ENCODE measurements at places on chromosomes 6 and 20.
A peak's percentile ranks its signal among the peaks of the same experiment; 100 is the strongest.

DNA sequence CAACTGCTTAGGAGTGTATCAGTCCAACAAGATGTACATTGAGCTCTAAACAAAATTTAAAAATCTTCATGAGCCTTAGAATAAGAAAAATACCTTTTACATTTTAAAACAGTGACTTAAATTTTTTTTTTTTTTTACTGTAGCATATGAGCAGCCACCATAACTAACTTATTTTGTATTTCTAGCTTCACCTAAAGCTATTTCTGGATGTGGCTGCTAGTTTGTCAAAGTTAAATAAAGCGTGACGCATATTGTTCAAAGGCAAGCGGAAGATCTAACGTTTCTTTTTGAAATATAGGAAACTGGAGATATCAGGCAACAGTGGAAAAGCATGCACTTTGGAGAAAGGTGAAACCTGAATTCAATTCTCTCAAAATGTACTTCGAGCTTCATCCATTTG is 3.3 kb upstream of the IL22RA2 start:
- no peak for DNase-seq

GRCh38 chr20:62392077-62392418 is 5.1 kb downstream of the RPS21 start:
- DNase-seq = no peak

- no peak for DNase-seq
These were observed 99.5 kb downstream of the POPDC3 start for GRCh38 chr6:105080279-105080678.

GRCh38 chr6:150412221-150412620 is 43.4 kb downstream of the IYD start:
- DNase-seq = no peak

GRCh38 chr6:135814043-135814442 is 37.5 kb upstream of the PDE7B start:
- DNase-seq = no peak

- DNase-seq = peak; percentile 85
These were observed 143.4 kb upstream of the PHACTR1 start for GRCh38 chr6:12572896-12573827.

DNA sequence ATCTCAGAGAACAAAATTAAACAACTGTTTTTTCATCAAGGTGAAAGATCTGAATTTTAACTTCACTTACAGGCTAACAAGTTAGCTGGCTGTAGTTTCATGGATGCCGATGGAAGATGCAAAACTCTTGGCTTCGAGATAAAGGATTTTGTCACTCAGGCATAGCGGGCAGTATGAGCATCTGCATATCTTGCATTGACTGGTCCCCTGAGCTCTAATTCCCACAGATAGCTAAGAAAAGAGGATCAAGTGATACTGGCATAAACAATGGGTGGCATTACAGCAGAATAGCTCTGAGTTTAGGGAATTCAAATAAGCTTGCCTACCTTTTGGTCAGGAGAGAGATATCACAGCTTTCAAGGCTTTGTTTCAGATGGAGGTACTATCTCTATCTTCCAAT is 1.8 kb upstream of the CLVS2 start:
- DNase-seq = no peak

DNA sequence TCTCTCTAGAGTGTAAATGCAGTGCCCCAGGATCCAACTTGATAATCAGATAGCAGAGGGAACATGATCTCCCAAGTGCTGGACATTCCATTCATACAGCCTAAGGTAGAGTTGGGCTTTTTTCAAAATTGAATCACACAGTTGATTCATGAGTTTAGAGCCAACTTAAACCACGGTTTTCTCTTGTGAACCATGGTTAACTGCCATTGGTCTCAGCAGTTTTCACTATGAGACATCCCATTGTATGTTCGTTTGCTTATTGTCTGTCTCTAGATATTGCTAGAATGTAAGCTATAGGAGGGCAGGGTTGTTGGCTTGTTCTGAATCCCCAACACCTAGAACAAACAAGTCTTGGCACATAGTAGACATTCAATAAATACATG is 37.2 kb upstream of the TAF8 start:
- DNase-seq = no peak

GRCh38 chr6:3566812-3567211 is 110.0 kb upstream of the SLC22A23 start:
- peak; percentile 76 for DNase-seq

DNA sequence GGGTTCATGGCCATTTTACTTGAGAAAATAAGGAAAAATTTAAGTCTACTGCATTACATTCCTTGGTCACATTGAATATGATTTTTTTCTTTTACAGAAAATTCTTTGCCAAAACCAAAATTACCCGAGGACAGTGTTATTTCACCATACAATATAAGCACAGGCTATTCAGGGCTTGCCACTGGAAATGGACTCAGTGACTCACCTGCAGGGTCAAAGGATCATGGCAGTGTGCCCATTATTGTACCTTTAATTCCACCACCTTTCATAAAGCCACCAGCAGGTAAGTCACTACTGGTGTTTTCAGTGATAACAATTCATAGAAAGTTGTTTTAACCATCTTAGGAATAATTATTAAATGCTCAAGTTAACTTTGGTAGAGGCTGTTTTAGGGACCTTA is 16.2 kb downstream of the SOBP start:
- no peak for DNase-seq

DNA sequence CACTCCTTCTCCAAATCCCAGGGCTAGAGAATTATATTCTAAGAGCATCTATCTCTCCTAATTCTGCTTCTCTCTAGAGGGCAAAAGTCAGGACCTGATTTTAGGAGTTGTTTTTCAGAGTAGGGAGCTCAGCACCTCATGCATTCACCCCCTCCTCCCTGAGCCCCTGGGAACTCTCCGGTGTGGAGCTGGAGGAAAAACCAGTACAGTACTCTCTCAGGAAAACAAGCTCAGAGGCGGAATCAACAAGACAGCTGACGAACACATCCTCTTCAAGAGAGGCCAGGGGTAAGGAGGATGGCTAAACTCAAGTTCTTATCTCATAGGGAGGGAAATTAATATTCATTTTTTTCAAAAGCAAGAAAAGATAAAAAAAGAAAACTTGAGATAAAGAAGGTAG is 120.1 kb upstream of the CDYL start:
- DNase-seq = no peak

- DNase-seq = no peak
These were observed 93.7 kb downstream of the LY86 start for GRCh38 chr6:6682225-6682624.

DNA sequence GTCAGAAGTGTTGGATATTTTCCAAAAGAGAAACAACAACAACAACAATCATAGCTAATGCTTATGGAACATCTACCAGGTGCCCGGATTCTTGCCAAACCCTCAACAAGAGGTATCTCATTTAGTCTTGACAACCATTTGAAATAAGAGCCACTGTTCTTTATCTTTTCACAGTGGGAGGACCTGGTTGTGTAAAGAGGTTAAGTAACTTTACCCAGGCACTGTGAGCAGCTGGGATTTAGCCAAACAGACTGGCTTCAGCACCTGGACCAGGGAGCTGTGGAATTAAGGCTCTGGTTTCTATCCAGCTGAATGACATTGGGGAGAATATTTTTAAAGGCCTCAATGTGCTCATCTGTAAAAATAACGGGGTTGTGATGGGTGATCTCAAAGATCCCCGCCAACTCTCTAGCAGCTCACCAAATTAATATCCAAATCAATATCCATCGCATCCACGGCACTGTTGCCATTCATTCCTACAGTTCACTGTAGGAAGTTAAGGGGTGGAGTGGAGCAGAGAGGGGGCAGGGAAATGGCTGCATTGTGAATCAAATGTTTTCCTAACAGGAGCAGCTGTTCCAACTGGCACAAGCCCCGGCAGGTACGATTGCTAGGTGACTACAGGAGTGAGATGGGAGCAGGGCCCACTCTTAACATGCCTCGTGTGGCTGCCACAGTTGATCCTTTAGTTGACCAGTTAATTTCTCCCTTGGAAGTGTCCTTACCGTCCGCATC is 61.8 kb downstream of the GCNT2 start:
- DNase-seq = no peak

- no peak for DNase-seq
These were observed 8.8 kb downstream of the BTBD3 start for GRCh38 chr20:11926292-11926998.

DNA sequence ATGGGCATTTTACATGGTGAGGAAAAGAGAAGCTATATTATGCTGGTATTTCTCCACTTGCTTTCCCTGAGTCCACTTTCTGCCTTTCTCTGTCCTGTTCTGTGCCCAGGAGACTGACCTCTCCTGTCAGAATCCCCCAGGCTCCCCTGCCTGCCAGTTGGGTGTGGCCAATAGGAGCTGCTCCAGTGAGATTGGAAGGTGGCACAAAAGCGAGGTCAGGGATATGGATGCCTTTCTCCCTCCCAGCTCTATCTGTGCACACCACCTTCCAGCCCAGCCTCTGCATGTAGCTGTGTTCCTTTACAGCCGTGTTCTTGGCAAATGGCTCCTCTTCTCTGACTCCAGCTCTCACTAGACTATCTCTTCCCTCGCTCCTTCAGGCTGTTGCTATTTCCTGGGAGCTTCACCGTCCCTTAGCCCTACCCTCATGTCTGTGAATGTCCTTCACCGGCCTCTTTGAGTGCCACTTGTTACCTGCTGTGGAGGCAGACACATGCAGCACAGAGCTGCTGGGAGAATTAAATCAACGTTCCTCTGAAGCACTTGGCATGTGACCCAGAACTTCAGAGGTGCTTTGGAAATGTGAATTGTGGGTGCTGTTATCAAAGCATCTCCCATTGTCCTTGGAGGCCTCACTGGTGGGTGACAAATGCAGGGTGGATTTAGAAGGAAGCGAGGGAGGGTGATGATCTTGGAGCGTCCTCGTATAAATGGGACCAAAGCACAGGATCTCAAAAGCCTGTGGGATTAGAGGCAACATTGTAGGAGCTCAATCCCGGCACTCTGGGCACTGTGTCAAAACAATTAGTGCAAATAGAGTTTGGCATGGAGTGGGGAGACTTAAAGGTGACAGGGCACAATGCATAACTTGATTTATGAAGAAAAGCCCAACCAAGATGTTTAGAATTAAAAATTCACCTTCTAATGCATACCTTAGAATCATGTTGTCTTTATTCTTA is 28.9 kb upstream of the RALGAPA2 start:
- no peak for DNase-seq

- no peak for DNase-seq
These were observed 50.7 kb upstream of the SLCO4A1 start for GRCh38 chr20:62591591-62591990.

DNA sequence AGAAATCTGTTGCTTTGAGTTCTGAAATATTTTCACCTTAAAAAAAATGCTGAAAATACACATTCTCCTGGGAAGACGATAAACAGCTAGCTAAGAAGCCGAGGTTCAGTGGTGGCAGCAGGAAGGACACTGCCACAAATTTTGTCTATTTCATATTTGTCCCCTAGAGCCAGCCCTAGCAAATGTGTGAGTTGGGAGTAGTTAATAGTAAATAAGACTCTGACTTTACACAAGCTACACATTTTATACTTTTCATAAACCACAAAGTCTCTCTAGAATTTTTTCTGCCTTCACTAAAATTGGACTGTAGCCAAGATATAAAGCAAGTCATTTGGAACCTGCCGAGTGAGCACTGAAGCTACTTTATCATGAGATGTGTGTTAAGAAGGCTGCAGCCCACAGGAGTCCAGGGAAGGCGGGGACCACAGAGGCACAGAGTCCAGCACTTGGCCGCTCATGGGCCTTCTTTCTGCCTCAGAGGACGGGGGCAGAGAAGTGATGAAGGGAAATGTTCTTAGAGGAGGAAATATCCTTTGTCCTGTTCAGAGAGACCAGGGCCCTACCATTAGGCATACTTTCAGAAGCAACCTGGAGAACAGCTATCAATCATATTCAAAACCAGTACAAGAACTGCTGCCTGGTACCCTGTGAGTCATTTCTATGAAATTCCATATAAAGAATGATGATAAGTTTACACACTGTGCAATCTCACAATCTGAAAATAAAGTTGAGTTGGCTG is 241.7 kb upstream of the TAB2 start:
- DNase-seq = peak; percentile 46

DNA sequence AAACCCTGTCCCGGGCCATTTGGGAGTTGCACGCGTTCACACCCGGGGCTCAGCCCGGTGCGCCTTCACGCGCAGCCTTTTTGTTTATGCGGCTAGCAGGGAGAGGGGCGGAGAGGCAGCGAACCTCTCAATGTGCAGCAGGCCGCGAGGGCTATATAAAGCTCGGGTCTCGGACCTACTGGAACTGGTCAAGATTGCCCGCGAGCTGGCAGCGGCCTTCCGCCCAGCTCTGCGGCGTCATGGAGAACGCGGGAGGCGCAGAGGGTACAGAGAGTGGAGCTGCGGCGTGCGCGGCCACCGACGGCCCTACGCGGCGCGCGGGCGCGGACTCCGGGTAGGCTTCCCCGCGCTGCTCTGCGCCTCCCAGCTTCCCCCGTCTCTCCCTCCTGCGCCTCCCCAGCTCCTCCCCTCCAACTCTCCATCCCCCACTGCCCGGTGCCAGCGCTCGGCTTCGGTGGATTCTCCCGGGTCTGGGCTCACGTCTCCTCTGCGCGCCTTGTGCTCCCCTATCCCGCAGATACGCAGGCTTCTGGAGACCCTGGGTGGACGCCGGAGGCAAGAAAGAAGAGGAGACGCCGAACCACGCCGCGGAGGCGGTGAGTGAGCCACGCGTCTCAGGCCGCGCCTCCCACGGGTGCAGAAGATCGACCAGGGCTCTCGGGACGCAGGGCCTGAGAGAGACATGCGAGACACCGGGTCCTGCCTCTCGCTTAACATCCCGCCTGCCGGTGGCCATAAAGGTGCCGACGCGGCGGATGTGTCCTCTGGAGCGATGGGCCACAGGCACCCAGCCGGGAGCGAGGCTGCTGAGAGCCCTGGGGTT is at the start of gene RIPPLY2:
Gene RIPPLY2 (plus strand): TSS at position 183 of the 823 bp plus-strand sequence. CDS start 57 bp downstream, at position 240.
- peak; percentile 35 for DNase-seq

DNA sequence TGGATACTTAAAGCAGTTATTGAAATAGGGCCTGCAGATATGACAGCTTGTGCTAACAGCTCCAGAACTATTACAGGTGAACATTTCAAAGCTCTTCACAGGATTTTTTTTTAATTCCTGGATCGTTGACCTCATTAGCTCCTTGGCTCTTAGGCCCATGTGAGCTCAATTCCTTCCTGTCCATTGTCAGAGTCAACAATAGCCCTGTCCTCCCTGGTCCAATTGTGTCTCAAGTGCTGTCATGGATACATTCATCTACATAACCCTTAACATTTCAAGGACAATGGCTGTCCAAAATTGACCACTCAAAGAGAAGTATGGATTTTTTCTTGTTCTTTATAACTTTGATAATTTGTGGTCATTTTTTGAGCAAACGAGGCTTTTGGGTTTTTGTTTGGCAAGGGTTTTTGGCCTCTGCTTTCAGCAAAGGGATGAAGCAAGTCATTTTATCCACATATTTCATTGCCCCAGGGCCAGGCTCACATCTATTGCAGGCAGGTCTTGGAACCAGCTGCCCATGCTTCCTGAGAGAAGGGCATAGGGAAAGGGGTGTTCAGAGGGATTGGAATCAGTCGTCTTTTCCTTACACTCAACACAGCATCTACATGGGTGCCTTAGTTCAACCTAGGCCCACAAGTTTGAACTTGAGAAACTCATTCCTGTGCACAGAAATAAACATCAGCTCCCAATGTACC is 282.1 kb downstream of the TPBG start:
- no peak for DNase-seq

- DNase-seq = no peak
These were observed 49.9 kb upstream of the TAGAP start for GRCh38 chr6:159094444-159095252.

All from cardiac fibroblast (primary cell).